ENCODE measurements at places on chromosomes 7 and 10. TPM values are rescaled to one million over a fixed set of nuclear protein-coding genes. Genes with fewer than 3 reads are reported as not detected.

The MNX1 gene
- 30.3 TPM for total RNA-seq

- no peaks in the 10 kb centered on the region for H3K36me3 ChIP-seq
- peaks cover 25% of the 10 kb centered on the region for H3K4me1 ChIP-seq
- peak overlapping the region; percentile 52 for H3K4me3 ChIP-seq
- DNase-seq, result peak; percentile 12
- peak overlapping the region; percentile 19 for H3K27ac ChIP-seq
- no peaks in the 10 kb centered on the region for H3K27me3 ChIP-seq
These were observed 192.3 kb upstream of the PITRM1 start for GRCh38 chr10:3364768-3365480.

The NUDT13 gene
- 0.78 TPM for total RNA-seq

- no peaks in the 10 kb centered on the region for H3K27me3 ChIP-seq
- H3K27ac ChIP-seq, result no peak overlapping the region
- H3K36me3 ChIP-seq, result no peaks in the 10 kb centered on the region
- no peak overlapping the region for H3K4me3 ChIP-seq
- H3K4me1 ChIP-seq, result no peaks in the 10 kb centered on the region
- no peak for DNase-seq
These were observed 157.0 kb downstream of the RELN start for GRCh38 chr7:103832438-103832837.

DNA sequence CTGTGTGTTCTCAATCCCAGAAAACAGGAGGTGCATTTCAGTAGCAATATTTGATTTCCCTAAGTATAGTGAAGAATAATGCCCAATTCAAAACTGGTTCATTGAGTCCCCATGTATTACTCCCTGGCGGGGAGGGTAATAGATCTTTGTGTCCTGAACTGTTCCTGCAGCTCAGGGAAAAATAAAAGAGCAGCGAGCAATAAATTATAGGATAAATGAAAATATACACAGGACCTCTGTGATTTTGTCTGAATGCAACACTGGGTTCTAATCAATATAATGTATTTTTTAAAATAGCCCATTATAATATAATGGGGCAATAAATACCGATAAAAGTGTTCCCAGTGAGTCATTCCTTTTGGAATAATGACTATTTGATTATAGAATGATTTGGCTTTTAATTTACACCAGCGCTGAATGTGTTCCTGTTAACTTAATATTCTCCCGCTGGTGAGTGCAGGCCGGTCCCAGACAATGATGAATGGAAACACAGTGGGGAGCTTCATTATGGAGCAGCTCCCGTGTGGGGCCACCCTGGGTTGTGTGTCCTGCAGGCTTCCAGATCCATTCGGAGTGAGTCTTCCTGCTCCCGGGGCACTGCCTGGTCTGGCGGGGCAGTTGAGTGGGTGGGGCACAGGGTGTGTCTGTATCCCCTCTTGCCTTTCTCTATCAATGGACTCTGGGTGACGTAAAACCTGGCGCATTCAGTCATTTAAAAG is 263.1 kb downstream of the ACTR3B start:
- DNase-seq, result no peak
- no peak overlapping the region for H3K4me3 ChIP-seq
- peaks cover 10% of the 10 kb centered on the region for H3K27me3 ChIP-seq
- no peak overlapping the region for H3K27ac ChIP-seq
- no peaks in the 10 kb centered on the region for H3K4me1 ChIP-seq

DNA sequence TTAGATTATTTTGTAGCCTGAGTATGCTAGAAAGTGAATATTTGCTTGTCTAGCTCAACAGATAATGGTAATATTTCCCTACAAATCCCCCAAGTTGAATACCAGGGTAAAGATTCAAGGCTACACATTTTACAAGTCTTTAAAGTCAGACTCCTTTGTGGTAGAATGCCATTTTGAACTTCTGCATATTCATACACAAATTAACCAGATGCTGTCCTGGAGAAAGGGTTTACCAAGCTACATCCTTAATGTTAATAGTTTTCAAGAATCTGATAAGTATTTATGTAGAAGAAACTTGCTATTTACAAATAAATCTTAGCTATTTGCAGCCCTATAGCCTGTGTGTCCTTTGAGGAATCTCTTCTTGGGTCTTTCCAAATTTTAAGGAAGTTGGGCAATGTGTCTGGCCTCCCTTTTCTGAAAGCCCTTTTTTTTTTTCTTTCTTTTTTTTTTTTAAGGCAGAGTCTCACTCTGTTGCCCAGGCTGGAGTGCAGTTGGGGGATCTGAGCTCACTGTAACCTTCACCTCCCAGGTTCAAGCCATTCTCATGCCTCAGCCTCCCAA is 82.6 kb downstream of the CPEB3 start:
- H3K36me3 ChIP-seq, result no peaks in the 10 kb centered on the region
- H3K27me3 ChIP-seq, result no peaks in the 10 kb centered on the region
- H3K4me1 ChIP-seq, result peaks cover 13% of the 10 kb centered on the region
- DNase-seq, result no peak
- H3K27ac ChIP-seq, result peak overlapping the region; percentile 42
- H3K4me3 ChIP-seq, result no peak overlapping the region

The RBM20 gene
- not detected for total RNA-seq

DNA sequence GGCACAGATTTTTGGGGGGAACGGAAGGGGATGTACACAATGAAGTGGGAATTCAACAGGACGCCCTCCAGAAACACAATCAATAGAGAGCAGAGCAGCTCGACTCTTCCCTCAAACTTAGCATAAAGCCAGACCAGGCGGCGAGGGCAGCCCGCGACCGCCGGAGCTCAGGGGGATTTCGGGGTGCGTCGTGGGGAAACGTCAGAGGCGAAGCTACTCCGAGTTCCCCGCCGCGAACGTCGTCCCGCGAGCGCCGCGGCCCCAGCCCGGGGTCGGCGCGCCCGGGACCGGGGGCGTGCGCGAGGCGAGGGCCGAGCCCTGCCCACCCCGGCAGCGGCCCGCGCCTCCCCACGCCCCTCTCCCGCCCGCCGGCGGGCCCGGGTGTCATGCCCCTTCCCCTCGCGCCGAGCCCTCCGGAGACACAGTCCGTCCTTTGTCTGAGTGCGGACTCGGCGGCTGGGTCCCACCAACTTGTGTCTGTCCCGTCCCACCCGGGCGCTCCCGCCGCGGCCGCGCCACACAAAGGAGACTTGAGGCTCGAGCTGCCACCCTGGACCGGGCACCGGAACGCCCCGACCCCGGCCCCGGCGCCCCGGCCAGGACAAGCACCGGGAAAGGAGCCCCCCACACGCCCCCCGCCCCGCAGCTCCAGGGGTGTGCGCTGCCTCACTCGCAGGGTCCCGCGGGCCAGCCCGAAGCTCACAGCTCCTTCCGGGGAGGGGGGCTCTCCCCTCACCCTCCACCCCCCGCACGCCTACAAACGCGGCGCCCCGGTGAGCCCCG is 634 bp downstream of the EZH2 start:
- no peaks in the 10 kb centered on the region for H3K4me1 ChIP-seq
- H3K4me3 ChIP-seq, result peak overlapping the region; percentile 88
- H3K36me3 ChIP-seq, result peaks cover 44% of the 10 kb centered on the region
- peak overlapping the region; percentile 92 for H3K27ac ChIP-seq

- peaks cover 6% of the 10 kb centered on the region for H3K4me1 ChIP-seq
- DNase-seq, result no peak
- H3K4me3 ChIP-seq, result no peak overlapping the region
- peaks cover 21% of the 10 kb centered on the region for H3K36me3 ChIP-seq
- H3K27me3 ChIP-seq, result no peaks in the 10 kb centered on the region
These were observed 40.7 kb upstream of the TOMM7 start for GRCh38 chr7:22863156-22863899.

DNA sequence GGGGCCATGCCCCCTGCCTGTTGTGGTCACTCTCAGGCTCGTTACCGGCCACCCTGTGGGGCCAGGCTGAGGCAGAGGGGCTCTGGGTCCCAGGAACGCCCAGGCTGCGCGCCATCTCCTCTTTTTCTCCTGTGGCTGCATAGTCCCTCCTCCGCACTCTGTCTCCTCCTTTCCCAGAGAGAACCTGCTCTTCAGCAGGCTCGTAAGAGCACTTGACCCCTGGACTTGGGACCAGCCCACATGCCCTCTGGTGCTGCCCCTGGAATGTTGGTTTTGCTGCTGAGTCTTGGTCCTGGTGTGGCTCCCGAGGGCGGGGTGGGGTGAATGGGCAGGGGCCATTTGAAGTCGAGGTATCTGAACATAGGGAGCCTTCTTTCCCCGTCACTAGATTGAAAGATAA is 6.6 kb upstream of the BHLHA15 start:
- H3K4me3 ChIP-seq, result no peak overlapping the region
- H3K27me3 ChIP-seq, result no peaks in the 10 kb centered on the region
- peaks cover 10% of the 10 kb centered on the region for H3K36me3 ChIP-seq
- H3K4me1 ChIP-seq, result peaks cover 8% of the 10 kb centered on the region
- H3K27ac ChIP-seq, result no peak overlapping the region

DNA sequence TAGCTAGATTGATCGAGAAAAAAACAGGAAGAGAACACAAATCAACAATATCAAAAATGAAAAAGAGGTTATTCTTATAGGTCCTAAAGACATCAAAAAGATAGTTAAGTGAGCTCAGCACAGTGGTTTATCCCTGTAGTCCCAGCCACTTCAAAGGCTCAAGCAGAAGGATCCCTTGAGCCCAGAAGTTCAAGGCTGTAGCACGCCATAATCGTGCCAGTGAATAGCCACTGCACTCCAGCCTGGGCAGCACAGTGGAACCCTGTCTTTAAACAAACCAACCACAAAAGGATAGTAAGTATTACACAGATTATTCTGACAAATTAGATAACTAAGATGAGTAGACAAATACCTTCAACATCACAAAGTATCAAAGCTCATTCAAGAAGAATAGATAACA is 83.2 kb downstream of the HBP1 start:
- H3K36me3 ChIP-seq, result no peaks in the 10 kb centered on the region
- H3K27ac ChIP-seq, result no peak overlapping the region
- H3K4me1 ChIP-seq, result no peaks in the 10 kb centered on the region
- no peak for DNase-seq
- H3K27me3 ChIP-seq, result no peaks in the 10 kb centered on the region

DNA sequence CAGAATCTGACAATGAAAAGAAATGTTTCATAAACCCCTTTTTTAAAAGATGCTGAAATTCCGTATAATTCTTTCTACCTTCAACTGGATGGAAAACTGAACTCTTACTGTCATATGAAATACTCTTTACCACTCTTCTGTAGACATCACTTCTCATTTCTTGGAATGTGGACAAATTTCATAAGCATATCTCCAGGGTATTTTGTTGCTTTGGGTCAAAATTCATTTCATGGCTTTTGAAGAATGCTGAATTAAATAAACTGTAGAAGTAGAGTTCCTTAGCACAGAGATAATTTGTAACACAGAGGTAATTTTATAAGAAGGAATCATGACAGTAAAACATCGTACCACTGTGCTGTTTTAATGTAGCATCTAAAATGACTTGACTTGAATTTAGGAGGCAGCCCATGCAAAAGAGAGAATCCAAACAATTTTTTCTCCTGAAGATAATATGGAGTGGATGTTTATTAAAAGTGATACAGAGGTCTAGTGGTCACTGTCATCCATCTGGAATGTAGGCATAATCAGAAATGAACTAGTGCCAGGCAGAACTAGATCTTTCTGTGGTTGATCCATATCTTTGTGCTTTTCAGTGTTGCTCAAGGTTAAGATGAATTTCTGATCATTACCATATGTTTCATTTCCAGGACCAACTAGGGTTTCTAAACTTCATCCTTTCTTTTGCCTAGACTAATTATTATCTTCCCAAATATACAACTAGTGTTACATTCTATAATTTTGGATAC is 492.0 kb downstream of the KIF20B start:
- H3K36me3 ChIP-seq, result no peaks in the 10 kb centered on the region
- no peak overlapping the region for H3K27ac ChIP-seq
- no peaks in the 10 kb centered on the region for H3K27me3 ChIP-seq
- H3K4me3 ChIP-seq, result no peak overlapping the region
- DNase-seq, result no peak

The AHCYL2 gene
- 66.4 TPM for total RNA-seq
